Hematopoietic multipotent progenitor cell (in vitro differentiated cells): ENCODE measurements at places on chromosomes 13 and 19. TPM values are rescaled to one million over a fixed set of nuclear protein-coding genes. Genes with fewer than 3 reads are reported as not detected.
A peak's percentile ranks its signal among the peaks of the same experiment; 100 is the strongest.

SMIM17 gene
- 0.27 TPM for total RNA-seq

TEKTIP1 gene
- total RNA-seq: 0.54 TPM

C3 gene
- under 0.01 TPM for total RNA-seq

- DNase-seq: no peak
These were observed 140.0 kb downstream of the MYO16 start for GRCh38 chr13:108769213-108770070.

DNA sequence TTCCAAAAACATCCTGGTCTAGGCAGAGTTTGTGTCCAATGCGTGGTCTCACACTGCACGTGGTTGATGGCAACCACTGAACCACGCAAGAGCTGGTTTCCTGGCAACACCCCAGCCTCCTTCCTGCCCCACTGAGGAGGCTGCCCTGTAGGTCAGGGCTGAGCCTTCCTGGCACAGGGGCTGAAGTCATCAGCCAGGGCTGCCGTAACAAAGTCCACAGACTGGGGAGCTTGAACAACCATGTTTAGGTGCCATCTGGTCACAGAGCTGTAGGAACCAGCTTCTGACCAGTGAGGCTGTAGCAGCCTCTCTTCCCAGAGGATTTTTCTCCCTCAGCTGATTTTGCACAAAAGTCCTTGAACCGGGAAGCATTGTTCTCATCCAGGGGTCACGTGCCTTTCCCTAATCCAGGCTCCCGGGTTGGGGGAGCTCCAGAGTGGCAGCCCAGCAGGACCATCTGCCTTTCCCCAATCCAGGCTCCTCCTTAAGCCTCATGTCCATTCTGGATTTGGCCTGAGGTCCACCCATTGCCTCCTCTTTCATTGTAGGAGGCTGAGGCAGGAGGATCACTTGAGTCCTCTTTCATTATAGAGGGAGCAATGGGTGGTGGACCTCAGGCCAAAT, 53.9 kb downstream of the CHST8 start:
- DNase-seq: no peak

DNA sequence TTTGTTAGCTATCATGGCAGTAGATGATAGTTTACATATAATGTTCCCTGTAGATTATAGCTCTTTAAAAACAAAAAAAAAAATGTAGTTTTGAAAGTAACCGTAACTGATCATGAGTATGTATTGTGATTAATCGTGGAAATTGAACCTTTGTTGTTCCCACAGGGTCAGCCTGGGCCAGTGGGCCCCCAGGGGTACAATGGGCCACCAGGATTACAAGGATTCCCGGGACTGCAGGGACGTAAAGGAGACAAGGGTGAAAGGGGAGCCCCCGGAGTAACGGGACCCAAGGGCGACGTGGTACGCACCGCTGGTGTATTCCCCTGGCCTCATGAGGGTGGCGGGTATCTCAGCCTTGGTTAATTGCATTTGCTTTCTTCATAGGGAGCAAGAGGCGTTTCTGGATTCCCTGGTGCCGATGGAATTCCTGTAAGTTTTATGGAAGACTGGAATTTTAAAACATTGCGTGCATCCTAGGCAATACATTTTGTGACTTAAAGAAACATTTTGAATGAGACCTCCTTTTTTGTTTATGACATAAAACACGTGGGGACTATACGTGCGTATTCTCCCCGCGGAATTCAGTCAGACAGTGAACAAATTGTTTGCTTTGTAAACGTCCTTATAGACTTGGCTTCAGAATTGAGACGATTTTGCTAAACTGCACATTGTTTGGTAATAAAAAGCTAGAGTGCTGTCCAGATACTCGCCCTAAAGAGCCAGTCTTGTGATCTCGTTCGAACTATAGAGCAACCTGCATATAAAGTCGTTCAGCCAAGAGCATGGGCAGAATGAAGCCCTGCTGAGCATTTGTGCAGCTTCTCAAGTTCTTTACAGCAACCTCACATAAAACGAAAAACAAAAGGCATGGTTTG, 117.7 kb downstream of the COL4A2 start:
- no peak for DNase-seq

DNA sequence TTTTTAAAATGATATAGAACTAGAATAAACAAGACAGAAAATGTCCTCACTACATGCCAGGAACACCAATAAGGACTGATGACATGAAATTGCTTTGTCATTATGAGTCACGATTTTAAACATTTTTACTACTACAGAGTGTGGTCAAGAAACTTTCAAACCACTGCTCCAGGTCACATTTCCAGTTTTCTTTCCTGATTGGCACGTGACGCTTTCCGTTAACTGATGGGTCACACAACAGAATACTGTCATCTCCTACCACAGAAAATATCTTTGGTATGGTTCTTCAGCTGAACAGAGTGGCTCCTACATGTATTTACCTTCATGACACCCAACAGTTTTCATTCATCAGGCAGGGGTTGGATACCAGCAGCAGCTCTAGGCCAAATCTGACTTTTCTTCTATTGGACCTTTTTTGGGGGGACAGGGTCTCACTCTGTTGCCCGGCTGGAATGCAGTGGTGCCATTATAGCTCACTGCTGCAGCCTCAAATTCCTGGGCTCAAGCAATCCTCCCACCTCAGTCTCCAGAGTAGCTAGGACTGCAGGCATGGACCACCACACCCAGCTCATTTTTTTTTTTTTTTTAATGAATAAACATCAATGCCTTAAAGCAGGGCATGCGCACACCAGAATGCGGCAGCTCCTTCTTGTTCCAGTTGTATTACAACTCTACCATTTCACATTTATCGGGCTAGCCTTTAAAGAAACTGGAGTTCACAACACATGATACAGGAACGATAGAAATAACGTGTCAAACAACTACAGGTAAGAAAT, 147.4 kb downstream of the RNF17 start:
- DNase-seq: no peak

GRCh38 chr19:54366811-54367210, 2.1 kb upstream of the LAIR1 start:
- no peak for DNase-seq

DNA sequence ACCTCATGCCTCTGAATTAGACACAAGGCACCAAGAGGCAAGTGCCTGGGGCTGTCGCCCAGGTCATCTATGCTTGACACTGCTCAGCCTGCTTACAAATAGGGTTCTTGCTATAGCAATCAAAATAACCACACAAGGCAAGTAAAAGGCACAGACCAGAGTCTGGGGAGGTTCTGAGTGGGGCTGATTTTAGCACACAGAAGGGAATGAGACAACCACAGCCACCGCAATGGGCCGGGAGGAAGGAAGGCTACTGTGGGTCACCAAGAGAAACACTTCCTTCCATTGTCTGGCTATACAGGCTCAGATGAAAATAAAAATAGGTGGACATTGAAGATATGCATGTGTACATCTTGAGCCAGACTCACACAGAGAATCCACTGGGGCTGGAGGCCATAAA, 159.1 kb downstream of the DLEU7 start:
- DNase-seq: peak; percentile 69
